Stimulated activated CD4-positive, alpha-beta T cell treated with anti-CD3 and anti-CD28 coated beads, Interleukin-15, amount 100 ng/mL, for 1 hour (primary cell): ENCODE measurements at places on chromosomes 5 and 9.

GRCh38 chr5:79513308-79513703, 628 bp downstream of the HOMER1 start:
- no peak for DNase-seq

DNA sequence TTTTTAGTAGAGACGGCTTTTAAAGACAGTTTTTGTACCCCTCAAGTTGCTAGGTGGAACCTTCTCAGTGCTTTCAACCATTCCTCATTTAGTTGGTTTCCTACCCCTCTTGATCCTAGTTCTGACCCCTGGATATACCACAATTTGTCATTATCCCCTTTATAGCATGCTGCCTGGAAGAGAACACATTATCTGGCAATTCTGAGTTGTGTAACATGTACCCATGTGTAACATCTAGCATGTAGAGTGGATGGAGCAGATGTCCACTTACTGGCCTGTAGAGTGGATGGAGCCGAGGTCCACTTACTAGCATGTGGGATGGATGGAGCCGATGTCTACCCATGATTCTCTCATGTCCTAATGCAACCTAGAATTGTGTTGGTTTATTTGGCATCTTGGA, 7.5 kb downstream of the SLC36A1 start:
- no peak for DNase-seq

DNA sequence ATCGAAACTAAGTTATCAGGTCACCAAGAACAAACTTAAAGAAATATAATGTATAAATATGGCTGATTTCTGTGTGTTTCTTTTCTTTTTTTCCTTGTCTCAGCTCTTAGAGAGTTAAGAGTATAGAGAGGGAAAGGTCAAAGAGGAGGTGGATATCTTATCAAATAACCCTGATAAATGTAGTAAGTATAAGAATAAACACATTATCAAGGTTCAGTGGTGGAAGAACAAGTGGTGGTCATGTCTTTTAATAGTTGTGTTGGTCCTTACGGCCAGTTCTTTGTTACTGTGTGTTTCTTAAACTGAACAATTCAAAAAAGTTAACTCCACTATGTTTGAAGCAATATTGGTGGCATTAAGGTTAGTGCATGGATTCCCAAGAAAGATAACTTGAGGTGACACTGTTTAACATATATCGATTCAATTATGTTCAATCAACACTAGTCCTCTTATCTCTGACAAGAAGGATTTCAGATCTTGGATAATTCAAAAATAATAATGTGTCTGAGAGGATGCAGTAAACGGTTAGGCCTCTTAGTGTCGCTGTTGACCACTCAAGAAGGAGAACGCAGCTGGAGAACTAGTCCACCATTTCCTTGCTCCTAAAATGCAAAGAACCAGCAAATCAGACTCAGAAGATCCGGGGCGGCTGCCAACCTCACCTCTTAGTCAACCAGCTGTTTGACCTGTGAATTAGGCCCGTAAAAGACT, at the start of gene PCDHGA3:
Gene PCDHGA3 (plus strand): TSS at position 588 of the 711 bp plus-strand sequence. CDS start 205 bp downstream, outside the sequence.
- DNase-seq = no peak

DNA sequence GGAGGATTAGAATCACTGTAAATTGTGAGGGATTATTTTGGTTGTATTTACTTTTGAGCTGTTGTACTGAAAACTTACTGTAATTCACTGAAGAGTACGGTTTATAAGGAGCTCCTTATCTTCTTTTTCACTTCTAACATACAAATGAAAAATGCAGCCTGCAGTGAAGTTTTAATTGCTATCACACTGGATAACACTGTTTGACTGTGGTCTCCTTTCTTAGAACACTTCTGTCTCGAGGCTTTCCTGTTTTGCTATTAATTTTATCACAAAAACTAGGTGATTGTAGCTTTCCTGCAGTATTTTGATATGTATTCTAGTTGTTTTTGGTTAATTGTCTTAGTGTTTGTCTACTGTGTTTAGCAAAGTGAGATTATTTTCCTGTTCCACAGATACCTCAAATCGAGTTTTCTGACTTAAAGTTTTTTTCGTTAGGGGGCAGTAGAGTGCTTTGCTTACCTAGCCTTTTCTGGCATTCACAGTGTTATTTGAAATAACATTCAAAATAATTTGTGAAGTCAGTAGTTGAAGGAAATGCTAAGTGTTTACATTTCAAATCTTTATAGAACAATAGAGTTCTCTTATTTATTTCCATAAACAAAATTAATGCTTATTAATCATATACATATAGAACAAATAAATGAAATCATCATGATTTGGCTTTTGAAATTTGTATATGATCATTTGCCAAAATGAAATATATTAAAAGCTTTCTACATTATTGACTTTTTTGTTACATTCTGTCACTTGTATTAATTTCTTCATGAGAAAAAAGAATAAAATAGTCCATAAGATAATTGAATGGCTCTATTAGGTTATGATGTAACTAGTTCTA, 52.9 kb downstream of the COMMD10 start:
- DNase-seq = no peak

DNA sequence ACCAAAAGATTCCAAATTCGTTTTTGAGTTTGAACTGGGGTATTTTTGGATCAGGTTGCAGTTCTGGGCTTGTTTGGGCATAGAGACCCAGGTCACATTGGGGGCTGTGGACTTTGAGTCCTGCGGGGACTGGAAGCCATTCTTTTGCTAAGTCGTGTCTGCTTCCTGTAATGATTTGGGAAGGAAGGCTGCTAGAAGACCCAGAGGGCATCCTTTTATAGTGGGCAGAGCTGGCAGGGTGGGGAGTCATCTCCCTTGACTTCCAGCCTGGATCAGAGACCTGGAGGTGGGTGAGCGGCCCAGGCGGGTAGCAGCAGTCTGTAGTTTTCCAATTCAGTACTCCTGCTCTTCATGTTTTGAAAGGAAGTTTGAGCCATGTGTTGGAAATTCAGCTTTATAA, 11.3 kb downstream of the ZNF618 start:
- DNase-seq = no peak

GRCh38 chr9:94976077-94976476, 249.6 kb downstream of the AOPEP start:
- DNase-seq = no peak

- DNase-seq = no peak
These were observed 84.3 kb upstream of the CAST start for GRCh38 chr5:96577909-96578308.

- no peak for DNase-seq
These were observed 18.7 kb downstream of the HSD17B4 start for GRCh38 chr5:119470851-119471451.

DNA sequence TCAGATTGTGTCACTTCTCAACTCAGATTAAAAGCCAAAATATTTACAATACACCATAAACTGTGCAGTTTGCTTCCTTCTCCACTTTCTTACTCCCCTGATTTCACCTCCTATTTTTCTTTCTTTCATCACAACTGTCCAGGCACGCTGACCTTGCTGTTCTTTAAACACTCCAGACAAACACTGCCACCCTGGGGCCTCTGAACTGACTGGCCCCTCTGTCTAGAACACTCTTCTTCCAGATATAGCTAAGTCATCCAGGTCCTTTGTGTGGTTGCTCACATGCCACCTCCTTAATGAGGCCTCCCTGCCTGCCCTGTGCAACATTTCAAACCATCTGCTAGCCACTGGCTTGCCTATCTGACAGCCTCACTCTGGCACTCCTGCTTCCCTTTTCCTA, 46.6 kb downstream of the ATG10 start:
- no peak for DNase-seq

DNA sequence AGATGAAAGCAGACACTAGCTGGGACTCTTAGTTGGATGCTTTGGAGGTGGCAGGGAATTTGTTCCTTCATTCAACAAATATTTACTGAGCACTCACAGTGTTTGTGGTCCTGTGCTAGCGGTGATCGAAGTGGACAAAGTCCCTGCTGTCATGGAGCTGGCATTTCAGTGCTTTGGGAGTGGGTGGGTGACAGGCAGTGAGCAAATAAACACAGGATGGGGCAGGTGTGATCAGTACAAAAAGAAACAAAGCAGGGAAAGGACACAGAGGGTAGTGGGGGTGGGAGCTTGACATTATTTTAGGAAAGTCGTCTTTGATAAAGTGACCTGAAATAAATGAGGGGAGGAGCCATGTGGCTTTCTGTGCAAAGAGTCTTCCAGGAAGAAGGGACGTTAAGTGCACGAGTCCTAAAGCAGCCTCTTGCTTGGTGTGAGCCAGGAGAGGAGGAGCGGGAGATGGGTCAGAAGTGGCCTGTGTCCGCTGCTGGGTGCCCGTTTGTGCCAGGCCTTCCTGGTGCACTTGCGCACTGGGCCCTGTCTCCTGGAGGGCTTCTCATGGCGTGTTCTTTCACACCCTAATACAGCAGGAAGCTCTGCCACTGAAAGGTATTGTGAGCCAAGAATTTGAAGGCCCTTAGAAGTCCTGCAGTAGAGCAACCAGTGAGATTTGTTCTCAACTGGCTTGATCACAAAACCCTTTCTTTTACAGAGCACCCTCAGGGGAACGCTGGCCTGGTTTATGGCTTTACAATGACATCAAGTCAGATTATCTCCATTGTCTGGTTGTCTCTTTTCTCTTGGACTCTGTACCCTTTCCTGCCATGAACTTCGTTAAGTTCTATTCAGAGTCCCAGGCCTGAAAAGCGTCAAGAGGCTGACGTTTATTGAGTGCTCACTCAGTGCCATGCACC, 14.8 kb downstream of the NDST1 start:
- no peak for DNase-seq

DNA sequence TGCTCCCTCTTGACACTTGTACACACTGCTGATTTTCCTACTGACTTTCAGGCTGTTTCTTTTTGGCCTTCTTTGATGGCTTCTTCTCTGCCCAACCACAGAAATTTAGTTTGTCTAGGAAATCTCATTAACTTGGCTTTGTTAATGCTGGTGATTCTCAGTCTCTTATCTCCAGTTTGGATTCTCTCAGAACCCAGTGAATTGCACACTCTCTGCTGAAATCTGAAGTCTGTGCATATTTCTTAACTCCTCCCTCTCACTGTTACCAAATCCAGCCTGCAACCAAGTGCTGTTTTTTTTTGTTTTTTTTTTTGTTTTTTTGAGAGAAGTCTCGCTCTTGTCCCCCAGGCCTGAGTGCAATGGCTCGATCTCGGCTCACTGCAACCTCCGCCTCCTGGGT, 117.2 kb downstream of the CDC42SE2 start:
- no peak for DNase-seq

DNA sequence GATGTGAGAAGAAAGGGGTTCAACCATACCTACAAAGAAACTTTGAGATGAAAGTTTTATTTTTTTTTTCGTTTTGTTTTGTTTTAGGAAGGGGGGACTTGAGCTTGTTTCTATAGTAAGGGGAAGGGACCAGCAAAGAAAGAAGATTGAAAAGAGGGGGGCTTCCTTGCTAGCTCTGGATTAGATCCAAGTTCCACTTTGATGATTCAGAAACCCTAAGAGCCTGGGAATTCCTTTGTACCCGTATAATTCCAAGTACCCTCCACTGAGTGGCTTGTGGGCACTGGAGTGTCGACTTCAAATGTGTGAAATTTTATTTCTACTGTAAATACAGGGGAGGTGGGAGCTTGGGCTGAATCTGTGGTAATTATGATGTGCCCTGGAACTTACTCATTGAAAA, 10.9 kb downstream of the MAMDC2 start:
- DNase-seq = no peak

- DNase-seq = no peak
These were observed 622.6 kb downstream of the PRR16 start for GRCh38 chr5:121086671-121087070.

DNA sequence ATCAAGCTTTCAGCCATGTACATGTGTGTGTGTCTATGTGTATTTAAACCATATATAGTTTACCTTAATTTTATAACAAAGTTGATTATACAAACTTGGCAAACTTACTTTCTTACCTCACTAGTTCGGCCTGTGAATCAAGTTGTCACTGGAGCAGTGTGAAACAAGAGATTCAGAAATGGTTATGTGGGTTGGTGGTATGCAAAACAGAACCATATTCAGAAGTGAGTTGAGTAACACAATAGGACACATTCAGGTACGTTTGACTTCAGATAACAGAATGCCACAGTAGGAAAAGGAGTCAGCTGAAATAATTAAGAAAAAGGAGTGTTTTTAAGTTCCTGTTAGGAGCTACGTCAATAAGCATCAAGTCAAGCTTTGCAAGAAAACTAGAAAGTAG, 21.5 kb downstream of the XPA start:
- no peak for DNase-seq
